ENCODE measurements at places on chromosomes 1 and 21.

DNA sequence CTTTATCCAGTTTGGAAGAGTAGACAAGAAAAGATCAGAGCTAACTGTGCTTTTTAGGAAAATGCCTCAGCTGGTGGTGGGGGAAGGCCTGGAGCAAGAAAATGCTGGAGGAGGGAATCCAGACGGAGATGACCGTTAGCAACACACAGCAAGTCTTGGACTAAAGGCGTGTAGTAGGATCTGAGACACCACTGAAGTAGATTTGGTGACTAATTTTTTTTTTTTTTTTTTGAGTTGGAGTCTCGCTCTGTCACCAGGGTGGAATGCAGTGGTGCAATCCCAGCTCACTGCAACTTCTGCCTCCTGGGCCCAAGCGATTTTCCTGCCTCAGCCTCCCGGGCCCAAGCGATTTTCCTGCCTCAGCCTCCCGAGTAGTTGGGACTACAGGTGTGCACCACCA, 41.2 kb downstream of the LPAR3 start:
- no peak for DNase-seq

- no peak for DNase-seq
These were observed 29.5 kb downstream of the EGLN1 start for GRCh38 chr1:231392389-231393131.

DNA sequence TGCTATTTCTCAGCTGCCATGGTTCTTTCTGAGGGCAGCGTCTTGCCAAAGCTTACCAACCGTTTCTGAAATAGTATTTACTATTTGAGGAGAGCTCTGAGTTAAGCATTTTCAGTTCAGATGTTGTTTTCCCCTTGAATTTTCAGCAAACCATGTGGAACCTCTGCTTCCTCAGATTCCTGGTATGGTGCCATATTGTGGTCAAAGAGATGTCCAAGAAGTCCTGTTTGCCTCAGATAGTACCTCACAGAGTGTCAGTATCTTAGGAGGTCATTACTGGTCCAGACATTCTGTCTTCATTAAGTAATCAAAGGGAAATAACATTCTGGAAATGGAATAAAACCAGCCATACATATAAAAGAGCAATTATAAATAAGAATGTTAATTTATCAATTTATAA, 36.6 kb downstream of the VANGL2 start:
- DNase-seq, result no peak

- no peak for DNase-seq
These were observed 89.8 kb upstream of the TMEM51 start for GRCh38 chr1:15063783-15064182.

DNA sequence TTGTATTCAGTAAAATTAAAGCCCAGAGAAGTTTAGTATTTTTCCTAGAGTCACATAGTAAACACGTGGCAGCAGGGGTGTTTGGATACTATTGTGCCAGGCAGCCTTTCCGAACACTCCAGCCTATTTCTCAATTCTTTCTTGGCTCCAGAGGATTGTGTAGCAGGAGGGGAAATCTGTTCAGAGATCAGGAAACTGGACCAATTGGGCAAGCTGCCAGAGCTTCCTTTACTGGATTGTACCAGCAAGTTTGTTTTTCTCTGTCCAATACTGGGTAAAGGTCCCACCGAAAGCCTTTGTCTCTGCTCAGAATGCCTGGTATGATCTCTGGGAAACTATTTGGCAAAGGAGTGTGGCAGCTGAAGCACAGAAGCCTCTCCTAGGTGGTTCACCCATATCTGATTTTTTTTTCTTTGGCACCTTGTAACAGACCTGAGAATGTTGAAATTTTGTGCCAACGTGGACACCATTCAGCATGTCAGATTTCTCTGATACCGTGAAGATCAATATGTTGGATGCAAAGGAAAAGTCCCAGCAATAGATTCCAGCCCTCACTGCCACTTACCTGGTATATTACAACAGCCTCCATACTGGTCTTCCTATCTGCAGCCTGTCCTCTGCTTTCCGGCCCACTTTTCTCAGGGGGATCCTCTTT, 126.2 kb downstream of the FGGY start:
- no peak for DNase-seq

- no peak for DNase-seq
These were observed 267.8 kb upstream of the NCAM2 start for GRCh38 chr21:20730441-20730840.

DNA sequence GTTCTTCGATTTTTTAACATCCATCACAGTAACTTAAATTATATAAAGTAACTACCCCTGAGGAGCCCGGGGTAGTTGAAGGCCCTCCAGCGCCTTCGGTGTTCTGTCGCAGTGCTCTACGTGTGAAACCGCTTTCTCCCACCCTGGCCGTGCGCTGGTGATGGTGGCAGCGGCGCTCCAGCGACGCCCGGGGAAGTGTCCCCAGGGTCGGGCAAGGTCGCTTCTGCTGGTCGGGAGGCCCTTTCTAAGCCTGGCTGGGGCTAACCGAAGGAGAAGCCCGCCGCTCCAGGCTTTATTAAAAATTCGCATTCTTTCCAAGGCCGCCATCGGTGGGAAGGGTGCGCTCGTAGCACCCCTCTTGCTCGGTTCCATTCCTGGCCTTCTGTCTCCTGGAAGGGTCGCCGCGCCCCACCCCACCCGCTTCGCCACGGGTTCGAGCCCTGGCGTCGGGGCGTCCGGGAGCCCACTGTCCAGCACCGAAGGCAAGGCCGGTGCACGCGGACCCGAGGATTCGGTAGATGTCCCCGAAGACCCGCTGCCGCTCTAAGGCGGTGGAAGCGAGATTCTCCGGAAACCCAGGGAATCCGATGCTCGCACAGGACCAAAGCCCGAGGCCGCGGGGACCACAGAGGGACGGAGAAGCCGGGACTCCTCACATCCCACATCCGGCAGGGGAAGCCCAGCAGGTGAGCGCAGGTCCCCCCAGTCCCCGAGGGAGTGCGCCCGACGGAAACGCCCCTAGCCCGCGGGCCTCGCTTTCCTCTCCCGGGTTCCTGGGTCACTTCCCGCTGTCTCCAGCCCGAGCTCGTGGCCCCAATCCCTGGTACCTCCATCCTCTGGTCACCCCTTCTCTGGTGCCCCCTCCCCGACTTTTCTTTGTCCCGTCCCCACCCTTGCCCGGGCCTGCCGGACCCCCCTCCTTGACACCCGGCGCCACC, 685 bp upstream of the RIPPLY3 start:
- no peak for DNase-seq

GRCh38 chr1:214603819-214604252, 841 bp downstream of the CENPF start:
- DNase-seq, result no peak

DNA sequence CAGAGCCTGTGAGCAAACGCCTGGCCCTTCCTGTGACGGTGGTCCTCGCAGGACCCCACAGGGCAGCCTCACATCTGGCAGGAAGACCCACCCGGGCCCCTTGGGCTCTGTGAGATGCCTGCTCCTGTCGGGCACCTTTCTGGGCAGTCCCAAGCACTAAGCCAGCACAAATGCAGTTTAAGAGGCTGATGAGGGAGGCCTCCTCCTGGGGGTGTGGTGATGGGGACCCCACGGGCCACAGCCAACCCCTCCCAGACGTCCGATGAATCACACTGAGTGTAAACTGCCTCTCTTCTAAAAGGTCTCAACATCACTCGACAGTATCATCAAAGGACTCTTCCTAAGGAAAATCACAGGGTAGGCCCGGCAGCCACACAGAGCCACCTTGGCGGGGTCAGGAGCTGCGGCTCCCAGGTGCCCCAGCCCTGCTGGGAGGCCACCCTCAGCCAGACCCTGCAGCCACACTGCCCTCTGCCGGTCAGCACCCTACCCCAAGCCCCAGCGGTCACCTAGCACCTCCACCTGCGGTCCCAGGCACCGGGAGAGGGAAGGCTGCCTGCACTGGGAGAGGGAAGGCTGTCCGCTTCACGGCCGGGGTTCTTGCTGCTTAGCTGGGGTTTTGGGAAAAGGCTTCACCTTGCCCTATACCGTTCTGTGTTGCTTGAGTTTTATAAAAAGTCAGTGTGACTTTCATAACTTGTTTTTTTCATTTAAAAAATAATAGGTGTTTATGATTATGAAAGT, 3.9 kb upstream of the PRKCZ start:
- peak; percentile 49 for DNase-seq

DNA sequence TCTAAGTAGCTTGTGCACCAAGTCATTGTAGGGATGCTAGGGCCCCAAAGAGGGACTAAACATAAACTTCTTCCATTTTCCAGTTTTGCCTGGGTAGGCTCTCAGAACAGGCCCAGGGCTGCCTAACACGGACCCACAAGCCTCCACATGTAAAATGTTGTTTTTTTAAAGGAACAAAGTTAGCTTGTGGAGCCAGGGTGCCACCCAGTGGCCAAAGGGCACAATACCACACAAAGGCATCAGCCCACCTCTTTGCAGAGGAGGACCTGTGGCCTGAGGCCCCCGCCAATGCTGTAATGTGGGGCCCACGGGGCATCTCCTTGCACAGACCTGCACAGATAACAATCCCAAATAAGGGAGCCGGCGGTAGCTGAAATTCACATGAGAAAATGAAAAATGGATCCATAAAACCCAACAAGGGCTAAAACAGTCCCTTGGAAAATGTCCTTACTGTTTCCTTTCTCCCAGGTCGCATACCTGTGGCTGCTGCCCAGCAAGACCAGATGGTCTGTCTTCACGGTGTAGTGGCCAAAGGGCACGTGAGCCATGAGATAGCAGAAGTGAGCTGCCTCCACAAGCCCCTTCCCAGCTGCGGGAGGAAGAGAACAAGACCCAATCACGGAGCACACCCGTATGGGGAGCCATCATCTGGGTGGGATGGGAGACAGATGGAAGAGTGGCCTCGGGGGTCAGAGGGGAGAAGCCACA, 23.8 kb downstream of the SEC16B start:
- DNase-seq, result no peak

GRCh38 chr21:36792505-36792967, 93.6 kb downstream of the SIM2 start:
- DNase-seq, result no peak

- DNase-seq, result no peak
These were observed 38.3 kb downstream of the ECE1 start for GRCh38 chr1:21251773-21252471.

Data from activated T-cell treated with anti-CD3 and anti-CD28 coated beads, Interleukin-2, amount 50 U/mL, for 1 hour (primary cell).